ENCODE measurements at places on chromosomes 3 and 15.

DNA sequence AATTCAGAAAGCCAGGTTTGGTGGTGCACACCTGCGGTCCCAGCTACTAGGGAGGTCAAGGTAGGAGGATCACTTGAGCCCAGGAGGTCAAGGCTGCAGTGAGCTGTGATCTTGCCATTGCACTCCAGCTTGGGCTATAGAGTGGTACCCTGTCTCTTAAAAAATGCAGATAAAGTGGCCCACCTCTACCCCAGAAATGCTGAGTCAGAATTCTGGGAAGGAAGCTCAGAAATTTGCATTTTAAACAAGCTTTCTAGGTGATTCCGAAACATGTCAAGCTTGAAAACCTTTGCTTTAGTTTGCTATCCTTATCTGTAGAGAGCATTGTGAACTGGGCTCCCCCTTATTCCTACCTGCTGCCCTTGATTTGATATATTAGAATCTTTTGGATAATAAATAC is 7.7 kb downstream of the MED12L start:
- no peak for DNase-seq

DNA sequence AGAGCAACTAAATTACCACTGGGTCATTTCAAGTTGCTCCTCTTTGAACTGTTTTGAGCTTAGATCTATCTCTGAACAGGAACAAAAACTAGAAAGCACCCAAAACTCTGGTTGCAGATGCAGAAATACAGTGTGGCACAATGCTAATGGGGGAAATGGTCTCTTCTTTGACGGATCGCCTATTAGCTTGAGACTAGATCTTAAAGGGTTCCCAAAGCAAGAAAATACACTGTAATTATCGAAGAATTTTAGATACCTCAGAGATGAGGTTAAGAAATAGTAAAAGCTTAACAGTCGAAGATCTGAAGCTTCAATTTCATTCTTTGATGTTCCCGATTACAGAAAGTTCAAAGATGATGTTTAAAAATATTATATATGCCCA is 818 bp downstream of the PPP1R2 start:
- no peak for DNase-seq

- DNase-seq: no peak
These were observed 187.3 kb upstream of the BCL6 start for GRCh38 chr3:187932530-187932929.

DNA sequence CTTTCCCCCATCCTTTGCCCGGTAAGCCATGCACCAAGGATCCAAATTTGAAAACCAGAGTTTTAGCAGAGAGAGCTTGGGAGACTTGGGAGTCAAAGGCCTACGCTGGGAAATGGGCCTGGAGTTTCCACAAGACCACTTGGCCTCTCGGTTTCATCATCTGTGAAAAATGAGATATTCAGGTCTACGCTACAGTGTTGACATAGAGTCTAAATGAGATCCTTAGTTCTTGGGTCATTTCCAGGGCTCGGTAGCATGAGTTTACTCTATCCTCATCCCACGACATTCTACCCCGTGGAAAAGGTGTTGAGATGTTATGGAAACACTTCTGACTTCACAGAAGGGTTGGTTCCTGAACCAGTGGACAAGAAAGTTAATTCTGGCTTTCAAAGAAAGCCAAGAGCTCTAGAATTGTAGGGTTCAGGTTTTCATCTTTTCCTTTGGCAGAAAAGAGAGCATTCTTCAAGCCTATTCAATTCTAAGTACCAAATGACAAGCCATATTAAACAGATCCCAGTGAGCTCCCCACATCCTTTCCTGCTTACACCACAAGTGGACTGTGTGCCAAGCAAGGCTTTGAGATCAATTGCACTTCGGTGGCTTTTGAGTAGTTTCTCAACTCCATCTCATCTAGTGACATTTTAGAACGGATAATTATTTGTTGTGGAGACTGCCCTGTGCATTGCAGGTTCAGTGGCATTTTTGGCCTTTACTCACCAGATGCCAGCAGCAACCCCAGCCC is 219.7 kb downstream of the SLCO3A1 start:
- DNase-seq: no peak

GRCh38 chr3:2061360-2061759 is 37.3 kb upstream of the CNTN4 start:
- no peak for DNase-seq

GRCh38 chr3:31634476-31634875 is 101.8 kb downstream of the STT3B start:
- no peak for DNase-seq

DNA sequence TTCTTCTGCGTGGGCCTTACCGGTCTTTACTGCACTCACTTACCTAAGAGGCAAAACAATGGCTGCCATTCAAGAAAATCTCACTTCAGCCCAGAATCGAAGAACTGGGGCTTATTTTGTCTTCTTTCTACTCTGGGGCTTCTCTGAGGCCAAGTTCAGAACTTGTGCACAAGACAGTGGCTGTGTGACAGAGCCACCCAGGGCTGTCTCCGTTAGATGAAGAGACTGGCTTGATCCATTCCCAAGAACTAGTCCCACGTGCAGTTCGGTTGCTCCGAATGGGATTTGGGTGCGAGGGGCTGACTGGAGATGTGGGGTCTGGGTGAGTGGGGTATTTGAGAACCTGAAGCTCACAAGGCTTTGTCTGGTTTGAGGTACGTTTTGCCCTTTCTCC is 795 bp upstream of the TCF12 start:
- DNase-seq: no peak

- no peak for DNase-seq
These were observed 146.5 kb downstream of the CTNNB1 start for GRCh38 chr3:41345788-41346187.

- DNase-seq: no peak
These were observed 136.2 kb downstream of the TNIK start for GRCh38 chr3:171323938-171324536.

DNA sequence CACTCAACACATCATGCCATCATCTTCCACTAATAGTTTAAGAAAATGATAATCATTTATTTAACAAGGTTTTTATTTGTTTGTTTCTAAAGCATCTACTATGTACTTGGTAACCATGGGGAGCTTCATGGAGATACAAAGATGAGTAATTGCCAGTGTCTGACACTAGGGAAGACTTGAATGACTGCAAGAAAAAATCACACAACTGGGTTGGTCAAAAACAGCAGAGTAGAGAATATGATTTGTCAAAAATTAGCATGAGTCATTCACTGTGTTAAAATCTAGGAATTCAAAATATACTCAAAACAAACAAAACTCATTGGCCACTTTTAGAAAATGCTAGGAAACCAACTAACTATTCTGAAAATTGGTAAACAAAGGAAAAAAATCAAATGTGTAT is 6.3 kb downstream of the BNC1 start:
- DNase-seq: no peak

DNA sequence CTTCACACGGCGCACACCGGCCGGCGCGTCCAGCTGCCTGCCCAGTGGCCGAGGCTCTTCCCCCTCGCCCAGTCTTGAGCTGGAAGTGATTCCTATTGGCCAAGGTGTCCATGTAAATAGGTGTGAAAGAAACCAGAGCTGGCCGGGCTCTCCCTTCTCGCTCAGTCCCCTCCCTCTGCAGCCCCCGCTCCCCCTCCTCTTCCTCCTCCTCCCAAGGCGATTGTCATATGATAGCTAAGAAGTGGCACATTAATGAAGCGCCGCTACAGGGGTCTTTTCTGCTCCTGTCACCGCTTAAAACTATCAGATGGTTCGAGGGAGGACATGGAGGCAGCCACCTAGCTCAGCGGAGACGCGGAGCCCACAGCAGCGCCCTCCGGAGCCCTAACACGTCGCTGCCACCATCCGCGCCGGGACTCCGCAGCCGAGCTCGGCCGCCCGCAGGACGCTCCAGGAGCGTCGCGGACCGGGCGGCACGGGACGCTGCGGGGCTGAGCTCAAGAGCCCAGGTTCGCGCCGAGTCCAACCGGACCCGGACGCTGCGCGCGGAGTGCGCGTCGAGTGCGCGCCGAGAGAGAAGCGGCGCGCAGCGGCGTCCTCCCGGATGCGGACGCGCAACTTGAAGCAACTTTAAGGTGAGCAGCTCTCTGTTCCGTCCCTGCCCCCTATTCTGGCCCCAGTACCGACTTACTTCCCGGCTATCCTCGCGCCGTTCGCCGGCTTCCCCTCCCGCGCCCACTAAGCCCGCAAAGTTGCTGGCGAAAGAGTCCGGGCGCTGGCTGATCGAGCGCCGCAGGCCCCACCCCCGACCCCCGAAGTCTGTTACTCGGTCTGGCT is at the start of gene FOXB1:
FOXB1 (plus strand) TSS at position 303 of the 837 bp plus-strand sequence. CDS start 653 bp downstream, outside the sequence.
- DNase-seq: no peak

DNA sequence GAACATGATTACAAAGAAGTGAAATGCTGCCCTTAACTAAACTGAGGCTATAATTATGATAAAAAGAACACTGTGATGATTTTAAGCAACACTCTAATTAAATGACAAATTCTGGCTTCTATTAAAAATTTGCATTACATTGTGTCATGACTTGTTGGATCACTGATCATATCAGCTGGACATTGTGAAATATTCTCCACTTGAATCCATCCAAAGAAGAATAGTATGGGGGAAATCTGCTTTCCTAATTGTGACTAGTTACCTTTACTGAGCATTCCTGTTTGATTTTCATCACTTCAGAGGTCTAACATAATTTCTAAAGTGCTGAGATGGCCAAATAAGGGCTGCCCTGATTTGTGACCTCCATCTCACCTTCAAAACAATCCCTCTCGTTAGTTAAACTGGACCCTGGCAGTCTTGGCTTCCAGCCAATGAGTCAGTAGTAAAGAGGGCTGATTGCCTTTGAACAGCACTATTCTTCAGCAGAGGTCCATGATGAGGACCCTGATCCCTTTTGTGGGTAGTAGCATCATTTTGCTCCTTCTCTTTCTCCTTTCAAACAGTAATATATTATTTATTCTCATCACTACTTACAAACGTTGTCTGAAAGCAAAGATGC is 53.5 kb upstream of the LEKR1 start:
- no peak for DNase-seq

DNA sequence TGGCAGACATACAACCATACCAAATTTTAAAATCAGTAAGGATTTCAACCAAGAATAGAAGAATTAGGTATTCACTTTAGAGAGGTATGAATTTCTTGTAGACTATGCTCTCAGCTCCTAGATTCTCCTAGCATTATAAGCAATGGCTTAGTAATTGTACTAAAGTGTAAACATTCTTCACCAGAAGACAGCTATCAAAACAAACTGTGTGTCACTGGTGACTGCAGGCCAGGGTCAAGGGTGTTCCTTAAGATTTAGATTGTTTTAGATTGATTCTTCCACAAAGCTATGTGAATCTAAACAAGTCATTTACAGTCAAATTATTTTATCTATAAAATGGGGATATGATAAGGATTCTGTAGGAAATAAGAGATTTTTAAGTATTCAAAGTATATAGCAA is 23.1 kb upstream of the GP5 start:
- no peak for DNase-seq

DNA sequence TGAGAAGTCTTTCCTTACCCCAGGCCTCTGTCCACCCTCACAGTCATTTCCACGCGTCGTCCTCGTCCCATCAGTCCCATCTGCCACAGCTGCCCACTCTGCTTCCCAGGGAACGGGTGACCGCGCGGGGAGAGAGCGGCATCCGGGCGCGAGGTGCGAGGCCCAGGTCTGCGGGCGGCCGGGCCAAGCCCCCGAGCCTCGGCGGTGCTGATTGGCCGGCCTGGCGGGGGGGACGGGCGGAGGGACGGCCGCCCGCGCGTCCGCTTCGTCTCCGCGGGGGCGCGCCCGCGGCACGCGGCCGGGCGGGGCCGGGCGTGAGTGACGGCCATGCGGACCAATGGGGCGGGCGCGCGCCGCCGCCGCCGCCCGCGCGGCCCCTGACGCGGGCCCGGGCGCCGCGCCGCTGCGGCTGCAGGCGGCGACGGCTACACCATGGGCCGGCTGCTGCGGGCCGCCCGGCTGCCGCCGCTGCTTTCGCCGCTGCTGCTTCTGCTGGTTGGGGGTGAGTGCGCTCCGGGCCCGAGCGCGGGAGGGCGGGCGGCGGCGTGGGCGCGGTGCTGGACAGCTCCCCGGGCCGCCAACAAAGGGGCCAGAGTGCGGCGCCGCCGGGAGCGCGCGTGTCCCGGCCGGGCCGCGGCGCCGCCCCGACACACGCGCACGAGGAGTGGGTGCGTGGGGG is at the start of gene PODXL2:
PODXL2 (plus strand) TSS at position 398 of the 679 bp plus-strand sequence; CDS start at position 433, 35 bp downstream.
- DNase-seq: no peak

DNA sequence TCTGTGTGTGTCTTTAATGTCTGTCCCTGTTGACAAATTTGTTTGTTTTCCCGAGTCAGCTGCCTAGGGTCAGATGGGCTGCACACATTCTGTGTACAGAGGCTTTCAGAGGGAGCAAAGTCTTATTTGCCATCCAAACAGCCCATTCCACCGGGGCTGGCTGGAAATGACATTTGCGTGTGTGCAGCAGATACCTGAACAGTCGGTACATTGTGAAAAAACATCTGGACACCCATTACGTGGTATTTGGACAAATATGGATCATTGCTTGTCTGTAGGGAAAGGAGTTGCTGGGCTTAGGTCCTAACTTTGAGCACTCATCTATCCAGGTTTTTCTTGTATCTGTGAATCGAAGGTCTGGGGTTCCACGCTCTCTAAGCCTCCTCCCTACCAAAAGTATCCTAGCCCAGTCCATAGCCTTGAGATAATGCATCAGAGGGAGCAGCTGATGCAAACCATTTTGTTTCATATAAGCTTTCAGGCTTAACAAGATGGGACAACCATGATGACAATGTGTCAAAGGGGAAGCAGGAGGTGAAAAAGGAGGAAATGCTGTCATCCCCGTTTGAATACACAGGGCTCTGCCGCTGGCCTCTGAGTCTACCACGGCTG is 22.2 kb upstream of the CMTM8 start:
- DNase-seq: no peak

DNA sequence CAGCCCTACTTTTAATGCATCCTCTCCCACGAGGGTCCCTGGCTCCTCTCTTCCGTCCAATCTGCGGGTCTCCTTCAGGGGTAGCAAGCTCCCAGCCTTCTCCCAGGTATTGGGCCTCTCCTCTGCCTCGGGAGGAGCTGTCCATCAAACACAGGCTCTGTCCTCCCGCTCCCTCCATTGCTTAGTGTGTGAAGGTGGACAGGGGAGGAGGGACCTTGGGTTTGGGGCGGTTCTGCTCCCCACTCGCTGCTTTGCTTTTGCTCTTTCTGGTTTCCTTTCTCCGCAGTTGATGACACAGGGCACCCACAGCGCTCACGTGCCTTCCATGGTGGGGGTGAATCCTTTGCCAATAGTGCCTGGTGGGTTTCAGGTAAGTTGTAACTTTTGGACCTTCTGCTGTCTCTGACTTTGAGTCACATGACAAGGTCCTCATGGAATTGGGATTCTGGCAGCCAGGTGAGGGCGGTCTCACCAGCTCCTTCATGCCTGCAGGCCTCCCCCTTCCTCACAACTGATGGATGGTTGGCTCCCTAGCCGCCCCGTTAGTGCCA is 18.9 kb downstream of the MUC20 start:
- no peak for DNase-seq

DNA sequence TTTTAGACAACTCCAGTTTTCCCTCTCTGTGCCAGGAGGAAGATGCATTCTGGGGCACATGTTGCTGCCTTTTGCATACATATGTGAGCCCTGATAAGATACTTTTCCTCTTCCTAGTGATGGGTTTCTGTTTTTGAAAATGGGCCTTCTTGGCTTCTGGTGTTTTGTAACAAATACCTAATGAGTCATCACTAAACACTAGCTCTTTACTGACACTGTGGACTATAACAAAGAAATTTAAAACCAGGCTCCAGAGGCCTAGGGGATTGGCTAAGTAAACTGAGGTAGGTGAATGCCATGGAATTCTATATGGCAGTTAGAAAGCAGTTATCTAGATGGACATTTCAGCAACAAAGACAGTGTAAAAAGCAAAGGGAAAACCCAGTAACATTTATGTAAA is 93.4 kb upstream of the NR2E3 start:
- DNase-seq: no peak

Data from stimulated activated CD4-positive, alpha-beta T cell treated with anti-CD3 and anti-CD28 coated beads, Interleukin-15, amount 100 ng/mL, for 48 hours (primary cell).